Activated CD4-positive, alpha-beta T cell treated with anti-CD3 and anti-CD28 coated beads for 36 hours (primary cell): ENCODE measurements at places on chromosomes 1 and 21. TPM values are rescaled to one million over a fixed set of nuclear protein-coding genes. Genes with fewer than 3 reads are reported as not detected.
A peak's percentile ranks its signal among the peaks of the same experiment; 100 is the strongest.

DNA sequence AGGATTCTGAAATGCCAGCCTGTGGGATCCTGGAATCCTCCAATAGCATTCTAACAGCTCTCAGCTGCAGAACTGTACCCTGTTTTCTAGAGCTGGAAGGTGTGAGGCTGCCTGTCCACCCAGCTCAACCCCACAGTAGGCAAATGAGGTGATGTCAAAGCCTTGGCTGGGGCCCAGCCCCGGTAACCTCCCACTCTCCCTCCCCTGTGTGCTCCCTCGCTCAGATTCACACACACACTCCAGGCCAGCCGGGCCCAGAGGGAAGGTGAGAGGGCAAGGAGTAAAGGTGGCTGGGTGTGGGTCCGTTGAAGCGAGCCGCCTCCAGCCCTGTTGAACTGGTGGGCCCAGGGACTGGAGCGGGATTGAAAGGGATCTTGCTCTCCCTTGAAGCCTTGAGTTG lies at the start of gene BSND:
BSND (plus strand) TSS at position 257 of the 400 bp plus-strand sequence. CDS start 254 bp downstream, outside the sequence.
- H3K4me3 ChIP-seq = no peak within 1 kb of the TSS
- peaks cover 14% of the 10 kb centered on the region for H3K4me1 ChIP-seq

DNA sequence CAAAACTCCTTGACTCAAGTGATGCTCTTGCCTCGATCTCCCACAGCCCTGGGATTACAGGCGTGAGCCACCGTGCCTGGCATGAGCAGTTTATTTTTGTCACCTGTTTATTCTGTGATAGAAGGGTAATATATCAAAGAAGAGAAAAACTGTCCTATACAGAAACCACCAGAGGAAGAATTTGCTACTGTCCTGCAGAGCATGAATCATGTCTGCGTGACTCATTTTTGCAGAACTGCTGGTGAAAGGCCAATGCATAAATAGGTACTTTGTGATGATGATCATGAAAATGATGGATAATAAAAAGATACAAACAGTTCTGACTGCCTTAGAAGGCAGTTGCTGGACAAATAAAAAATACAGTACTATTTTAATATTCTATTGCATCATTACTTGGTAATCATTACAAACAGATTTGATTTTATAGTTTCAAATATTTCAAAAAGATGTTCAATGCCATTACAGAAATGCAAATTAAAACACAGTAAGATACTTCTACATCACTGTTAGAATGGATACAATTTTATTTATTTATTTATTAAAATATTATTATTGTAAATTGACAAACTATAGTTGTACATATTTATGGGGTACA lies 26.5 kb downstream of the RIPPLY3 start:
- peaks cover 6% of the 10 kb centered on the region for H3K27me3 ChIP-seq
- no peak overlapping the region for H3K27ac ChIP-seq
- H3K4me3 ChIP-seq = no peak overlapping the region
- no peaks in the 10 kb centered on the region for H3K4me1 ChIP-seq

Gene CRTC2
- total RNA-seq = 80.4 TPM

Gene TSPAN2
- 0.91 TPM for total RNA-seq

DNA sequence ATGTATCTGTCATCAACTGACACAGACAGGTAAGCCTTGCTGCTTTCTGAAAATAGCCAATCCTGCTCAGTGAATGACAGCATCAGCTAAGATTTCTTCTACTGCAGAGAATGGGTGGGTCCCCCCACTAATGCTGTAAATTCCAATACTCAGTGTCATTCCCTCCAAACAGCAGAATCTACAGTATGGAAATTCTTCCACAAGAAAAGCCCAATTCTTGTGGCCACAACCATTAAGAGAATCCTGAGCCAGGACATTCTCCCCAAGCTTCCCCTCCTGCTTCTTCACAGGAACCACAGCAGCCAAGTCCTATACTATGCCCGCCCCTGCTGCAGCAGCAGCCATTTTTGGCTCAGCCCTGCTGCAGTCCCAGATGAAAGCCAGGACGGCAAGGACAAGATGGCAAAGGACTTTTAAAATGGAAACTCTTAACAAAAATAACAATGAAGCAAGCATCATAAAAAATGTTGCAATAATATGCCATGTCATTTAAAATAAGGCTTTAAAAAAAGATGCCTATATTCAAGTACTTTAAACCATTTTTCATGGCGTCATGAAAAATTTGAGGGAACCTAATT lies 26.8 kb downstream of the EIF4G3 start:
- no peak overlapping the region for H3K27ac ChIP-seq
- peaks cover 4% of the 10 kb centered on the region for H3K4me1 ChIP-seq
- H3K36me3 ChIP-seq = peaks cover 12% of the 10 kb centered on the region
- no peak overlapping the region for H3K4me3 ChIP-seq

Gene LAMC2
- 0.91 TPM for total RNA-seq

DNA sequence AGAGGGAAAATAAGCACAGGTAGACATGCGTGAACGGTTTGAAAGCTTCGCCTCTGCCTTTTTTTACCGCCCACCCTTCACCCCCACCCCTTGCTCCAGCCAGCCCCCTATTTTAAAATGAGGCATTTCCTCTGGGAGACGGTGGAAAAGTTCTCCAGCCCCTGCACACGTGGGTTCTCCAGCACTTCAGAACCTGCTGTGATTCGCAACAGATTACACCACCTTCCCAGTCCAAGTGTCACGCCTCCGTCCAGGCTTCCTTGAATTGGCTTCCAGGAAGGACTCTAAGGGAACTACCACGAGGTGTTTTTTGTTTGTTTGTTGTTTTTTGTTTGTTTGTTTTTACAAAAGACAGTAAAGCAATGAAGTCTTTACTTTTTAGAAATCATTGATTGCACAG lies 2.6 kb downstream of the LRRC7 start:
- H3K36me3 ChIP-seq = no peaks in the 10 kb centered on the region
- H3K4me1 ChIP-seq = peaks cover 11% of the 10 kb centered on the region
- H3K4me3 ChIP-seq = no peak overlapping the region
- H3K27ac ChIP-seq = no peak overlapping the region

Gene KRTAP12-2
- total RNA-seq = not detected

DNA sequence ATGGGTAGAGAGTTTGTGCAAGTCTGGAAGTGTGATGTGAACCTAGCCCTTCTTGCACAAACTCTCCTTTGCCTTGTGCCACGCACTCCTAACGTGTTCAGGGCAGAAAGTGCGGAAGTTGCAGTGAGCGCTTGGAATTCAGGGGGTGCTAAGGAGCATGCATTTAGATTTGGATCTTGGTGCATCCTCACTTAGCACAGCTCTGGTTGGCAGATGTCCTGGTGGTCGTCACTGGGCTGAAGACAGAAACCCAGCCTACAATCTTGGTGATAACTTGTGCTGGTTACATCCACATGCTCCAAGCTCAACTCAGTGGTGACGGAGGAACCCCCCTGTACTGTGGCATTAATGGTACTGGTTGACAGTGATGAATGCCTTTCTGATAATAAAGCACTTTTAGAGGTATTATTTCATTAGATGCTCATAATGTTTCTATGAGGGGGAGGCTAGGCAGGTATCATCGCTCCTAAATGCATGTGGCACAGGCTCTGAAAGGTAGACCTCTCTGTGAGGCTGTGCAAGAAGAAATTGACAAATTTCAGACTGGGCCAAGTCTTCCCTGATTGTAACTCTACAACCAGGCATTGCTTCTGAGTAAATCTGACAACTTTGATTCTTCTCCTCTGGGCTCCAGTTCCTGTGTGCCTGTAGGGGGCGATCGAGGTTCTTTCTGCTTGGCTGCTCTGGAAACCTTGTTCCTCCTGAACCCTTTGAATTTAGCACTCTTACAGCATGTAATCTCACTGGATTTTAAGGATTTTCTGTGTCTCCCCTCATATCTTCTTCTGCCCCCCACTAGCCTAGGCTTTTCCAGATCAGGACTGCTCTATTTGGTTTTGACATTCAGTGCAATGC lies 40.6 kb downstream of the MAPKAPK2 start:
- no peak overlapping the region for H3K4me3 ChIP-seq
- peak overlapping the region; percentile 29 for H3K27ac ChIP-seq
- H3K36me3 ChIP-seq = peaks cover 12% of the 10 kb centered on the region
- peaks cover 49% of the 10 kb centered on the region for H3K4me1 ChIP-seq
- no peaks in the 10 kb centered on the region for H3K27me3 ChIP-seq

GRCh38 chr1:200332716-200333115 lies 77.1 kb downstream of the ZNF281 start:
- peaks cover under 1% of the 10 kb centered on the region for H3K27me3 ChIP-seq
- DNase-seq = no peak
- H3K4me3 ChIP-seq = no peak overlapping the region
- no peaks in the 10 kb centered on the region for H3K36me3 ChIP-seq
- no peak overlapping the region for H3K27ac ChIP-seq
- peaks cover 15% of the 10 kb centered on the region for H3K4me1 ChIP-seq

- H3K27ac ChIP-seq = no peak overlapping the region
- no peak overlapping the region for H3K4me3 ChIP-seq
- H3K4me1 ChIP-seq = peaks cover 4% of the 10 kb centered on the region
- no peak for DNase-seq
These were observed 23.8 kb downstream of the EPHA10 start for GRCh38 chr1:37741130-37741529.

- H3K36me3 ChIP-seq = peaks cover 33% of the 10 kb centered on the region
- H3K27me3 ChIP-seq = no peaks in the 10 kb centered on the region
- no peak for DNase-seq
- peaks cover 33% of the 10 kb centered on the region for H3K4me1 ChIP-seq
- H3K27ac ChIP-seq = no peak overlapping the region
- no peak overlapping the region for H3K4me3 ChIP-seq
These were observed 60.5 kb downstream of the USP24 start for GRCh38 chr1:55154616-55155015.

DNA sequence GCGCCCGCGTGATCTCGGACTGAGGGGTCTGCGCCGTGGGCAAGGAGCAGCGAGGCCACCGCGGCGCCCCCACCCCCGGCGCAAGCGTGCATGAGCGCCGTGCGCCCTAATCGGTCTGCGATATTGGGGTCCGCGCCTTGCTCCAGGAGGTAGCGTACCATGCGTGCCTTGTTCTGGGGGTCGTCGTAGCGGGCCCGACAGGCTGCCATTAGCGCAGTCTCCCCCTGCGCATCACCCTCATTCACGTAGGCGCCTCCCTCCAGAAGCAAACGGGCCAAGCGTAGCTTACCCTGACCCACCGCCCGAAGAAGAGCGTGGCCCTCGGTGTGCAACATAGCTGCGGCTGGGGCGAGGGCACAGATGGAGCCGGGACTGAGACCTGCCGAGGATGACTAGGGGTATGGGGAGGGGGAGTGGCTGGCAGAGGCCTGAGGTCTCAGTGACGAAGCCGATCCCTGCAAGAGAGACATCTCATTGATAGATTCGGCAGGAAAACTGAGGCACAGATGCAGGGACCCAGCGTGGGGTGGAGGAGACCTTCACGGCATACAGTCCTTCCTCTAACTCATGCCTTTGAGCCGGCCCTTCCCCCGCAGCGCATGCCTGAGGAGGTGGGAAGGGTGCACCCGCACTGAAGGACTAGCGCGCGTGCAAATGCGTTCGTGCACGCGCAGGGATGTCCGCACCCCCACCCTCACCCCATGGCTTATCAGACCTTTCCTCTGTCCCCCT lies 2.8 kb downstream of the ANKRD34A start:
- H3K4me1 ChIP-seq = peaks cover 46% of the 10 kb centered on the region
- H3K4me3 ChIP-seq = peak overlapping the region; percentile 85
- peaks cover 9% of the 10 kb centered on the region for H3K36me3 ChIP-seq
- DNase-seq = peak; percentile 83
- H3K27ac ChIP-seq = peak overlapping the region; percentile 91

DNA sequence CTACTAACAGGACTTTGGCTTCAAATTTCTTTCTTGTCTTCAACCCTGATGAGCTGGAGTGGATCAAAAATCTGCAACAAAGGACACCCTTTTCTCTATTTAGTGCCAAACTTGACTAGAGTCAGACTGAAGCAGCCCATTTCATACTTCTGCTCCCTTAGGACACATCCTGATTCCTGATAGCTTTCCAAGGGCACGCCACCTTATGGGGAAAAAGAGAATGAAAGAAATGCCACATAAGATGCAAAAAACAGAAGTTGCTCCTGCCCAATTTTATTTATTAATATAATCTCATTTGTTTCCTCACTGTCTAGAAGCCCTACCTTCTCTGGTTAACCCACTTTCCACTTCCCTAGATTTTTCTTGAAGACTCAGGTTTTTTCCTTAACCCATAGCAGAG lies 72.7 kb upstream of the NBPF4 start:
- no peaks in the 10 kb centered on the region for H3K4me1 ChIP-seq
- no peak overlapping the region for H3K27ac ChIP-seq
- no peak for DNase-seq

DNA sequence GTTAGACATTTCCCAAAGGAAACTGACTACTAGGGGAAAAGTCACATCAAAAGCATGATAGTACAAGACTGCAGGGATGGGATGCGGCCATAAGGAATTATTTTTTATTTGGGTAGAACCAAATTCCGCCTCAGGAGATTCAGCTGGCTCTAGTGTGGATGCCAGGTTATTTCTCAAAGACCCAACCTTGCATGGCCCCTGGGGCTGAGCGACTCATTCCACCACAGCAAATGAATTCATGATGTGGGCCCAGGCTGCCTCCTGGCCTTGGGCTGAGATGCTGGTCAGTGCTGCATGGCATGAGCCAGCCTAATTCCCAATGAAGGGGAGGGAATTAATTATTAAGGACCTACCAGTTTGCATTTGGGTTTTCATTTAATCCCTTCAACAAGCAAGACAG lies 11.8 kb downstream of the TMEM35B start:
- H3K27ac ChIP-seq = no peak overlapping the region
- H3K4me1 ChIP-seq = peaks cover 8% of the 10 kb centered on the region
- no peak for DNase-seq
- H3K4me3 ChIP-seq = no peak overlapping the region
- no peaks in the 10 kb centered on the region for H3K27me3 ChIP-seq

- H3K27ac ChIP-seq = peak overlapping the region; percentile 93
- peak; percentile 71 for DNase-seq
- peaks cover 19% of the 10 kb centered on the region for H3K36me3 ChIP-seq
- peak overlapping the region; percentile 63 for H3K4me3 ChIP-seq
- peaks cover 49% of the 10 kb centered on the region for H3K4me1 ChIP-seq
These were observed 192.3 kb downstream of the SLC45A1 start for GRCh38 chr1:8510041-8510823.

Gene PPFIA4
- 51.2 TPM for total RNA-seq

Gene MSH4
- total RNA-seq = 0.21 TPM

Gene RIPPLY3
- not detected for total RNA-seq

DNA sequence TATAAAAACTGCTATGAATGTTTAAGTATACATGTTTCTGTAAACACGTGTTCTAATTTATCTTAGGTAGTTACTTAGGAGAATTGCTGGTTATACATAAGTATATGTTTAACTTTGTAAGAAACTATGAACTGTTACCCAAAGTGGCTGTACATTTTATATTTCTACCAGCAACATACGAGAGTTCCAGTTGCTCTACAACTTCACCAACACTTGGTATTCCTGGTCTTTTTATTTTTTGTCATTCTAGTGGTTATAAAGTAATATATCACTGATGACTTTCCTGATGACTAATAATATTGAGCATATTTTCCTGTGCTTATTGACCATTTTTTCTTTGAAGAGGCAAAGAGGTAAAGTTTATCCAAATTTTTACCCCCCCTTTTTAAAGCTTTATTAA lies 76.0 kb downstream of the KIAA0319L start:
- H3K4me3 ChIP-seq = no peak overlapping the region
- no peaks in the 10 kb centered on the region for H3K4me1 ChIP-seq
- H3K27me3 ChIP-seq = no peaks in the 10 kb centered on the region
- no peak for DNase-seq
- peaks cover 6% of the 10 kb centered on the region for H3K36me3 ChIP-seq

- H3K27ac ChIP-seq = peak overlapping the region; percentile 93
- H3K4me1 ChIP-seq = peaks cover 30% of the 10 kb centered on the region
- DNase-seq = peak; percentile 49
- H3K4me3 ChIP-seq = peak overlapping the region; percentile 97
These were observed 548 bp upstream of the CDC20 start for GRCh38 chr1:43358121-43358745.

Gene NUP210L
- total RNA-seq = 0.04 TPM
